Activated T-helper 1 cell treated with anti-CD3 and anti-CD28 coated beads, Interleukin-2, amount 50 U/mL, for 16 hours (primary cell): ENCODE measurements at places on chromosomes 6 and 20.

GRCh38 chr6:149779644-149779963, 30.1 kb downstream of the PCMT1 start:
- DNase-seq, result no peak

DNA sequence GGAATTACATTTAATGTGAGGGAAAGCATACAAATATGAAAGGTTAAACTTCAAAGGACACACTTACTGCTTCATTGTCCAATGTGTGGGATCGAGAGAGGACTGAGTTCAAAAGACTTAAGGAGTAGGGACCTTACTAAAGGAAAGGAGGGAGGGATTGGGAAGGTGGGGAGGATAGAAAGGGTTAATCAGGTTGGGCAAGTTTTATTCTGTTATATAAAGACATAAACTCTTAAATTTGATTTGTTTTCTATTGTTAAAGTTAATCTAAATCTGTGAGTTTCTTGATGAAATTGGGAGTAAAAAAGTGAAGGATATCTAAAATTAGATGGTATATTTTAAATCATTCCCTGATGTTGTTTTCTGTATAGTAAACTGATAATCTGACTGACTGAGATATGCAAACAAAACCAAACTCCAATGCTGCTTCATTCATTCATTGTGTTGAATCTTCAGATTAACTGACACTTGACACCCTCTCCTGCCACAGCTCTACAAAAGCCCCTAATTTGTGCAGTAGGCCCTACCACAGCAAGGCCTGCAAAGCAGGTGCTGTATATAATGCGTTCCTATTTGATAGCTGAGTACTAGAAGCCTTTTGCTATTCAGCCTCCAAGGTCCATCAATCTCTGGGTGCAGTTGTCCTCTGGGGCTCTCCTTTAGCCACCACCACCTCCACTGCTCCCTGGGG, 1.3 kb upstream of the UBE2J1 start:
- no peak for DNase-seq

GRCh38 chr20:31990641-31991338, 19.4 kb upstream of the CCM2L start:
- DNase-seq, result no peak

DNA sequence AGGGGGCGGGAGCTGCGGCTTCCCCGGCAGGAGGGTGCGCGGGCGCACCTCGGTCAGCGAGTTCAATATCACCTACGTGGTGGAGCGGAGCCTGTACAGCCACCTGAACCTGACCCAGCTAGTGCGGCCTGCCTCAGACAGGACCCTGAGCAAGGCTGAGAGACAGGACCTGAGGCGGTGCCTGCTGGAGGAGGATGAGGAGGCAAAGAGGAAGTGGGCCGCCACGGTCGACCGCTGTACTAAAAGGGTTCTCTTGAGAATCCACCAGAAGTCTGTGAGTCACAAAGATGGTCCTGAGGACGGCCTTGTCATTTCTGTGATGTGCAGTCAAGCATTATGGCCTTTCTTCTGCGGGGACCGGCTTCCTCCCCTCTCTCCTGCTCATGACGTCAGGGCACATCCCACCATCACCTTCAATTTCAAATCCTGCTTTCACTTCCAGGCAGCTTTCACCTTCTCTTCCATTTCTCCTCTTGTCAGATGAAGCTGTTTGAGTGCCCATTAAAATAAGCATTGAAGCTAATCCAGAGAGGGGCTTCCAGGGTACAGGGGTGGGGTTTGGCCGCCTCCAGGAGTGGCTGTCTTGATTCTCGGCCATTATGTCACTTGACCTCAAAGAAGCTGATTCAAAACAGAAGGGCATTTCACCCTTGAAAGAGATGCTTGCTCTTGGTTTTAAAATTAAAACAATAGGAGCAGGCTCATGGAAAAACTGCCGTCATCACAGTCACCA, 177.6 kb downstream of the SASH1 start:
- DNase-seq, result no peak

DNA sequence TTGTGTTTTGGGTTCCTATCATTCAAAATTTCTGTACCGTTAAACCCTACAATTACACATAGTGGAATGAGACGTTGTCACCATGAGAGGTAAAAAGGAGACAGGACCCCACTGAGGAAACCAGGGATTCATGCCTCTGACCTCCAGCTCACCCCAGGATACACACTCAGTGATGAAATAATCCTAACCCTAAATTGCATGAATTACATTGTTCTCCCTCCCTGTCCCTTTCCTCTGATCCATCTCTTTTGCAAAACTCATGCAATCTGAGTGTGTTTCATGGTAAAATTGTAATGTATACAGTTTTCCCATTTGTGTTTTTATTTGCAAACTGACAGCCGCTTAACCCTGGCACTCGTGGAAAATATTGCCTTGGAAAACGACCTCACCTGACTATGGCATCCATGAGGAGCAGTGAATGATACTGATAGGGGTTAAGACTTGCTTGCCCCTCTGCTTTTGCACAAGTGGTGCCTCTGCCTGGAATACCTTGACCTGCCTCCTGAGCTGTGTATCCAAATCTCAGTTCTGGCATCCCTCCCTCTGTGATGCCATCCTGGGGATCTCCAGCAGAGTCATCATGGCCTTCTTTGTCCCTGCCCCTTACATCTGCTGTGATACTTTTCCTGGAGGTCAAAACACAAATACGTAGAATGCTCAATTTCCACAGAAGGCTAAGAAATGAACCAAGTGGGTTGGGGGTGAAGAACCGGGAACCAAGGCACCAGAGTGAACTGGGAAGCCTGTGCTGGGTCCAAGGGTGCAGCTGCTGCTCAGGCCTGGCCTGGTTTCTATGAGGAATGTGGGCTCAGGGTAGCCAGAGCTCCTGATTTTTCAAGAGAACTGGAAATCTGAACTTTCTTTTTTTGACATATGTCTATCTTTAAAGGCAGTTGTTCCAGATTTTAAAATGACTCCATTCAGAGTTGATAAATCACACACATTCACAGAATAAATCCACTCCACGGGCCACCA, 211.6 kb upstream of the ZNF217 start:
- DNase-seq, result no peak
